Activated naive CD8-positive, alpha-beta T cell treated with anti-CD3 and anti-CD28 coated beads for 36 hours (primary cell): ENCODE measurements at places on chromosomes 16 and 17. TPM values are rescaled to one million over a fixed set of nuclear protein-coding genes. Genes with fewer than 3 reads are reported as not detected.

GRCh38 chr17:76903631-76904030 lies 35.4 kb downstream of the MGAT5B start:
- no peaks in the 10 kb centered on the region for H3K4me1 ChIP-seq
- no peaks in the 10 kb centered on the region for H3K36me3 ChIP-seq
- no peak overlapping the region for H3K27ac ChIP-seq
- no peak for DNase-seq

DNA sequence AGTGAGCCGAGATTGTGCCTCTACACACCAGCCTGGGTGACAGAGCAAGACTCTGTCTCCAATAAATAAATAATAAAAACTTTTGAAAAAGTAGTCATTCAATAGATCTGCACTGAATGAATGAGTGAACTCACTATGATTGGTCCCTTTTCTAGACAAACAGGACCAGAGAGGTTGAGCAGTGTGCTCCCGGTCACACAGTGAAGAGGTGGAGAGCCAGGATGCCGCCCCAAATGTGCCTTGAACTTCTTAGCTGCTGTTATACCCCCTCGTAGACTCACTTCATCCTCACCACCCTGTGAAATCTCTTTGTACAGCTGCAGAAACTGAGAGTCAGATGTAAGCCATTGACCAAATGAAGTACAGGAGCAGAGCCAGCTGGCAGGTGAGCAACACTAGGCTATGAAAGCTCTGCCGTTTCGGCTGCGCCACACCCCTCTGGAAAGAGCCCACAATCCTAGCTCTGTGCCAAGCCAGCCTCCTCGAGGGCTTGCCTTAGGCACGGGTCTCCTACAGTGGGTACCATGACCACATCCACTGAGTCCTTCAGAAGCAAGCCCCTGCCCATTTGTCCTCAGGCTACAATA lies 7.8 kb upstream of the KIAA0513 start:
- no peak overlapping the region for H3K4me3 ChIP-seq
- peaks cover 1% of the 10 kb centered on the region for H3K27me3 ChIP-seq
- no peaks in the 10 kb centered on the region for H3K36me3 ChIP-seq
- no peak for DNase-seq
- H3K4me1 ChIP-seq, result peaks cover 17% of the 10 kb centered on the region
- no peak overlapping the region for H3K27ac ChIP-seq

GRCh38 chr17:385178-385835 lies 32.7 kb upstream of the RPH3AL start:
- DNase-seq, result peak; percentile 24
- peak overlapping the region; percentile 50 for H3K4me3 ChIP-seq
- H3K36me3 ChIP-seq, result no peaks in the 10 kb centered on the region
- H3K4me1 ChIP-seq, result peaks cover 12% of the 10 kb centered on the region
- no peak overlapping the region for H3K27ac ChIP-seq

The DYNLRB2 gene
- 0.50 TPM for total RNA-seq

The IRX3 gene
- not detected for total RNA-seq
